T-helper 22 cell (primary cell): ENCODE measurements at places on chromosomes 1 and 21.

GRCh38 chr21:38903690-38904139 lies 98.0 kb downstream of the ETS2 start:
- no peak for DNase-seq

DNA sequence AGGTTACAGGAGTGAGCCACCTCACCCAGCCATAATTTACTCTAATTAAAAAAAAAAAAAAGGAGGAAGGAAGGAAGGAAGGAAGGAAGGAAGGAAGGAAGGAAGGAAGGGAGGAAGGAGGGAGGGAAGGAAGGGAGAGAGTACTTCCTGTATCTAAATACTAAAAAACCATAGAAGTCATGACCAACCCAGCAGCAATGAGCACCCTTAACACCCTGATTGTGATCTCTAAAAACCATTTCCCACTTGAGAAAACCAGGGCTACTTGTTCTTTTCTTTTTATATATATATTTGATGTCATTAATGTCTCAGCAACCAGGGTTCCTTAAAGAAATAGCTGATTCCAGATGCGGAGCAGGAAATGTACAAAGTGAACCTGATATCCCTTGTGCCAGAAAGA lies 31.2 kb downstream of the ARID4B start:
- DNase-seq = no peak

DNA sequence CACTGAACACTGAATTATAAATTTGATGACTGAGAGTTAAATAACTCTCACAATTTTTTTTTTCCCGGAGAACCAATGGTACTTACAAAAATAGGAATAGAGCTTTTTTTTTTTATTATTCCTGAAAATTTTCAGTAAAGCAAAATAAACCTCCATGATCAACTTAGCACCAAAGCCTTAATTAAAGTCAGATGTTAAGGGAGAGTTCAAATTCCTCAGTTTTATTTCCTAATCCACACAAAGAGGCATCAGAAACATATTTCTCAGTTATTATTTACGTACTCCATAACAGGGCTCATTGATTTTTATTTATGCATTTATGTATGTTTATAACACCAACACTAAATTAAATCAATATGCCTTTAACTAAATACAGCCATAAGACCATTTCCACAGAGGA lies 55.5 kb downstream of the PLPPR5 start:
- DNase-seq = no peak

GRCh38 chr1:25867210-25867991 lies 8.1 kb downstream of the PAQR7 start:
- DNase-seq = no peak

DNA sequence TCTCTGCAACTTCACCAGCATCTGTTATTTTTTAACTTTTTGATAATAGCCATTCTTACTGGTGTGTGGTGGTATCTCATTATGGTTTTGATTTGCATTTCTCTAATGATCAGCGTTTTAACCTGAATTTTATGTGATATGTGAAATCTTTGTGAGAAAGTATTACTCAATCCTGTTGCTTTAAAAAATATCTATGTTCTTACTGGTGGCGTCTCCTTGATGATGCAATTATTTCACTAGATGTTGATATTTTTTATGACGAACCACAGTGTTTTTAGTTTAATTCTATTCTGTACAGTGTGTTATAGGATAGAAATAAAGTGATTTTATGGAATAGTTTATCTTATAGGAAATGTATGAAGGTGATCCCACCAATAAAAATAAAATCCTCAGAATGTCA lies 54.7 kb upstream of the GPR88 start:
- DNase-seq = no peak

- DNase-seq = peak; percentile 51
Observed at GRCh38 chr1:167474191-167474641, 44.1 kb downstream of the CD247 start.

GRCh38 chr1:48873944-48874343 lies 97.3 kb upstream of the BEND5 start:
- DNase-seq = no peak

- DNase-seq = no peak
Observed at GRCh38 chr1:192538407-192539296, 36.9 kb upstream of the RGS1 start.

- DNase-seq = no peak
Observed at GRCh38 chr1:195197116-195197515, 1411.1 kb downstream of the KCNT2 start.

DNA sequence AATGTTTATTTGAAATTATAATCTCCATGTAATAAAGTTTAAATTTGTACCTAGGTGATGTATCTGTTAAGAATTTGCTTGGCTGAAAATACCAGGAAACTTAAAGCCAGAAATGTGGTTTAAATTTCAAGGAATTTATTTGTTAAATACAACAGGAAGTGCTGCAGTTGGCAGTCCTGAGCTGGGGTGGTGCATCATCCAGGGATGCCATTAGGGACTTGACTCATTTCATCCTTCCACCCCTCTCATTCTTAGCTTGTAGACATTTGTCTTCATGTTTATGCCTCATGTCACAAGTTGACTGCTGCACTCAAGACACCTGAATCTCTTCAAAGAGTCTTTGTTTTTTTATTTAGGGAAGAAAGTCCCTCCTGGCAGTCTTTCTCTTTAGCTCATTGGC lies 175.9 kb downstream of the LHX8 start:
- DNase-seq = no peak

DNA sequence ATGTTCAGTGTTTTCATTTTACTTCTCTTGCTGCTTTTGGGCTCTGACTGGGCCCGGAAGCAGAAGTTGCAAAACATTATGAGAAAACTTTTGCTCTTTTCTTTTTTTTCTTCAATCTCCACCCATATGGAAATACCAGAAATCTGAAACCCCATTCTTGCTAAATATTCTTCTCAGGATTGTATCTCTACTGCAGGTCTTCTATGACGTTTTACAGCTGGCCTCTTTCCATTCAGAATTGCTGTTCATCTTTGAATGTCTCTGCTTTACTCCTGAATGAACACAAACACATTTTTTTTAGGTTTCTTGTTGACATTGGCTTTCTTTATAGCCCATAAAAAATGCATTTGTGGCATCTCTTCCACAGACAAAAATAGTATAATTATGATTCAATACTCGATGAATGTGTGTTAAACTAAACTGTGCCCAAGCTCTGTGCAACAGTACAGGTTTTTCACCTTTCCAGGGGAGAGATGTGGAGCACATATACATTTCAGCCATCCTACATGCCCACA lies 18.8 kb downstream of the PTPRC start:
- DNase-seq = peak; percentile 27

GRCh38 chr21:42113926-42114409 lies 42.9 kb downstream of the UMODL1 start:
- no peak for DNase-seq

- DNase-seq = no peak
Observed at GRCh38 chr1:241240069-241240468, 116.9 kb downstream of the RGS7 start.

DNA sequence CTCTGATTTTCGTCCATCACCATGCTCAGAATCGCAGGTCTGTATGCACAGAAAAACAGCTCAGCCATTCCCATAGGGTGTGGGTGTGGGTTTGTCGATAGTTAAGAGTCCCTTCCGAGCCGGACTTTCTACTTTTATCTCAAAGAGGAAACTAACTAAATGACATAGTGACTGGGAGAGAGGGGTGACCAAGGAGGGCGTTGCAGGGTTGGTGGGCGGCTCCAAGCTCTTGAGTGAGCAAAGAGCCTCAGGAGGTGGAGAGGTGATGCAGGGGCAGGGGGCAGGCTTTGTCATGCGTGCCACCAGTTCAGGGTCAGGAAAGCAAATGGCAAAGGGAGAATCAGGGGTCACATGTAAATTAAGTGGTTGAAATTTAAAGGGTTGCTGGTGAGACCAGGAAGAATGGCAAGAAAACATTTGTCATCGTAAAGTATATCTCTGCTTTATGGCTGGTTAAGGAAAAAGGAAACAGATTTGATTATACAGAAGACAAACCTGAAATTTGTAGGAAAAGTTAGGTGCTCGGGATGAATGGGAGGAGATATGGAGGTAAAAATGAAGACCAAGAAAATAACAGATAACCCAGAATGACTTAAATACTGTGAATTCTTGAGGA lies 249.0 kb downstream of the SETD4 start:
- no peak for DNase-seq

DNA sequence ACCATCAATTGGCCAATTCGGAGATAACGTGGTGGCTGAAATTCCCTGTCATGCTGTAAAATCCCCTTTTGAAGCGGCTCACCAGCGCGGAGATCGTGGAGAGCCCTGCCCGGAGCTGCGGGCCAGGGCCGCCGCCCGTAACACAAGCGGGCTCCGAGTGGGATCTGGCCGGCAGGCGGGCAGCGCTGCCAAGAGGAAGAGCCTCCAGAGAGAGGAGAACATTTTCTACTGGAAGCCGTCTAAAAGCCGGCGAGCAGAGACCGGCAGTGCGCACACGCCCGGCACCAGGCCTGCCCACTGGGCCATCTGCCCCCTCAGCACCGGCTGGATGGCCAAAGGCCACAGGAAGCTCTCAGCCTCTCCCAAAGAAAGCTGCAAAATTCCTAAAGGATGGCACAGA lies 15.5 kb downstream of the SSBP3 start:
- no peak for DNase-seq

DNA sequence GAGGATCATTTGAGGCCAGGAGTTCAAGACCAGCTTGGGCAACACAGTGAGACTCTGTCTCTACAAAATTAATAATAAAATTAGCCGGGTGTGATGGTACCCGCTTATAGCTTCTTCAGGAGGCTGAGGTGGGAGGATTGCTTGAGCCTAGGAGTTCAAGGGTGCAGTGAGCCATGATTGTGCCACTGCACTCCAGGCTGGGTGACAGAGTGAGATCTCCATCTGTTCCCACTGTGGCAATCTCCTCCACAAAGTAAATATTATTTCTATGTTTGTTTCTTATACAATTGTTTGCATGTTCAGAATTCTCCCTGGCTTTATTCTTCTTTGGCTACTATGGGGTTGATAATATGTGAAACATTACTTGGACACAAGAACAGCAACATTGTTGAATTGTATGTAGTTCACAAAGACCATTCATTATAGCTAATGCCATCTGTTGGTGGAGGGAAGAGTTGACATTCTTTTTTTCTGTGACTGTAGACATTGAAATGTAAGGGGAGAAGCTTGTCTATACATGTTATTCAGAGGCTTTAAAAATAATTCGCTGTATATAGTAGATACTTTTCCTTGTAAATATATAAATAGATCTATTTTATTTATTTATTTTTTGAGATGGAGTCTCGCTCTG lies 47.8 kb upstream of the SRSF10 start:
- DNase-seq = no peak

GRCh38 chr1:68453060-68453670 lies 3.4 kb upstream of the RPE65 start:
- DNase-seq = no peak

DNA sequence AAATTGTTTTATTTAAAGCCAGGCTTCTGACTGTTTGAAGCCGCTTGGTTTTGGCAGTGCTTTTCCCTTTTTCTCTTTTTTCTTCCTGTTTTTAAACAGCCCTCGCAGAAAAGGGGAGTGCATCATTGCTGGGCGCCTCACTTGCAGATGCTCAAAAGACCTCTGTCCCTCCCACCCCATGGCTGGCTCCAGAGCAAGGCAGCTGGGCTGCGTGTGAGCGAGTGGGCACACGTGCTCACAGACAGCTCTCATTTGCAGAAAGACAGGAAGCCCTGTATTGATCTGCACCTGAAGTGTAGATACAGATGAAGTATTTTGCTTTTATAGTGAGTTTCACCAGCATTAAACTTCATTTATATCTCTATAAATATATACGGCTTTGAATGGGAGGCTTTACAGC lies 8.8 kb downstream of the TNR start:
- no peak for DNase-seq

DNA sequence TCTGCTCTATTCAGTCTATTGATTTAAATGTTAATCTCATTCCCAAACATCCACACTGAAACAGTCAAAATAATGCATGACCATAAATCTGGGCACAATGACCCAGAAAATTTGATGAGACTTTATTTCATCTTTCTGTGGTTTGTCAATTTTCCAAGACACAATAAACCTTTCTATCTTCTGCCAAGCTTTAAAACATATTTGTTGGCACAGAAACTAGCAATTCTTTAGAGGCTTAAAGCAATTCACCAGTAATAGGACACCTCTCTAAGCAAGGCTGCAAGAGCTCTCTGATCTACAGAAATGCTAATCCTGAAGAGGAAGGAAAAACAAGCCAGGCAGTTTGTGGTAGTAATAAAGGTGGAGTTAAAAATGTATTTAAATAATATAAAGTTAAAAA lies 113.7 kb downstream of the FCRL5 start:
- DNase-seq = no peak

GRCh38 chr1:6423321-6423999 lies 1.1 kb upstream of the ESPN start:
- peak; percentile 43 for DNase-seq

GRCh38 chr21:45431781-45432572 lies 27.0 kb downstream of the COL18A1 start:
- DNase-seq = no peak

DNA sequence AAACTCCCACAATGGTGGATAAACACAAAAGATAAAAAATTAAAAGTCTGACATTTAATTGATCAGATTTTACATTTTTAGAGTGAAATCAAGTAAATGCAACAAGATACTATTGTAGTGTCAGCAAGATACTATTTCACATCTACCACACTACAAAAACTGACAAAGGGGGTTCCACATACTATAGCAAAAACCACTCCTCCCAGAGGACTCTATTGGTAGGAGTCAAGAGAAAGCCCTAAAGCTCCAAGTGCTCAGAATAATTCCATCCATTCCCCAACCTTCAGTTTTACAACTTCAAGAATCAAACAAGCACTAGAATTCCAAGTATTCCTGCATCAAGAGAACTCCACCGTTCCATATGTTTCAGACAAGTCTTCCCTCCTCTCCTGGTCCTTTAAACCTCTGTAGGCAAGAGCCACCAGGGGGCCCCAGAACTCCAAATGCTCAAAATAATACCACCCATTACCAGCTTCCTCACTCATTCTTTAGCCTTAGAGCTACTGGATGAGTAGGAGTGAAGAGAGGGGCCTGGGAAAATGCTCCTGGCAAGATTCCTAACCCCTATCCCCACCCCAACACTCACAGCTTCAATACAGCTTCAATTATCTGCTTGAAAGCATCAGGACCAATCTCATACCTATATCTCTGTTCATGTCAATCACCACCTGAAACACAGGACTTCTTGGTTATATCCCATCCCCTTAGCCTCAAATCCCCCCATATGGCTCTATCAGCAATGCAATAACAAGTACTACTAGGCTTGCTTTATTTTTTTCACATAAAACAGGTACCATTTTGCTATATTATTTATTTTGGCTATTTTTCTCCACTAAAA lies 9.9 kb downstream of the TOR1AIP2 start:
- DNase-seq = peak; percentile 5

GRCh38 chr1:179776831-179777230 lies 33.7 kb downstream of the FAM163A start:
- no peak for DNase-seq

GRCh38 chr1:231107151-231107550 lies 54.7 kb upstream of the TRIM67 start:
- DNase-seq = no peak

DNA sequence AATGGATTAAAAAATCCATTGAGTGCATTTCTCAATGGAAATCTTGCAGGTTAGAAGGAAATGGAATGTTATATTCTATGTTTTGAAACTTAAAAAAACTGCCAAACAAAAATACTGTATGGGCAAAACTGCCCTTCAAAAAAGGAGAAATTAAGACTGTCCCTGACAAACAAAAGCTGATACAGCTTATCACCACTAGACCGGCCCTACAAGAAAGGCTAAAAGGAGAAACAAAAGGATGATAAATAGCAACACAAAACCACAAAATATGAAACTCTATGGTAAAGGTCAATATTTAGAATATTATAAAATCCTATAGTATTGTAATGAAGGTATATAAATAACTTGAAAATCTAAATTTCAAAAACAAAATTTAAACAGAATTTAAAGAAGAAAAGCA lies 60.0 kb downstream of the SLC25A24 start:
- no peak for DNase-seq

- no peak for DNase-seq
Observed at GRCh38 chr21:38820471-38821239, 14.9 kb downstream of the ETS2 start.
